Stimulated activated naive B cell treated with anti-CD40 and anti-IgM and Interleukin-4, amounts not matched to agents 10 μg/mL and 1 μg/mL and 100 μg/mL, for 72 hours (primary cell): ENCODE measurements at places on chromosomes 3 and 15.
A peak's percentile ranks its signal among the peaks of the same experiment; 100 is the strongest.

DNA sequence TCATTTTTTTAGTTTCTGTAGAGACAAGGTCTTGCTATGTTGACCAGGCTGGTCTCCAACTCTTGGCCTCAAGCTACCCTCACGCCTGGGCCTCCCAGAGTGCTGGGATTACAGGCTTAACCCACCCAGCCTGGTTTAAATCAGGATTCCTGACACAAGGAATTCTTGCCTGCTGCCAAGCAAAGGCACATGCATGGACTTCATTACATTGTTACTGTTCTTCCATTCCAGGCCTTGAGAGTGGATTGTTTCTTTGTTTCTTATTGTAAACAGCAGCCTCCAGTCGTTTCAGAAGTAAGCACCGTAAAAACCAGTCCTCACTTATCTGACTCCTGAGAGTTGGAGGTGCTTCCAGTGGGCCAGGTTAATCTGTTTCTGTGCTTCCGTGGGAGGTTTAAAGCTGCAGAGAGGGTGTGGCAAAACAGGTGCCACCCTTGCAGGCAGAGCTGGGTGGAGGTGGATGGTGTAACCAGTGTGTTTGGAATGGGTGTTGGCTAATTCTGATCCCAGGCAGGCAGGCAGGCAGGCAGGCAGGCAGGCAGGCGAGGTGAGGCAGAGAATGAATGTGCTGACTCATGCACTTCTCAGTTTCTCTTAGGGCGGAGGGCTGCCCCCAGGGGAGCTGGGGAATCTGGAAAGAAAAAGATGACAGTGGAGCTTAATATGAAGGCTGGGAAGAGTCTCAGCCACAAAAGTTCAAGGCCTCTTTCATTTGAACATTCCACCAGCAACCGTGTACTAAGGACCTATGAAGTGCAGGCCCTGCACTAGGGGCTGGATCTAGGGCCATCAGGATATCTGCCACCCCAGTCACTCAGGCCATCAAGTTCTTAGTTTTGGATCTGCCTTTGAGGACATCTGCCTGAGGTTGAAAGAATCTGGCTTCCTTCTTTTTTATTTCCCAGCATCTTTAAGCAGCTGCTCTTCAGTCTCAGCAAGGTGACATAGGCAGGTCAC is 37.0 kb upstream of the CDCP1 start:
- H3K27ac ChIP-seq, result no peak overlapping the region
- H3K4me1 ChIP-seq, result peaks cover 17% of the 10 kb centered on the region
- H3K27me3 ChIP-seq, result peaks cover 15% of the 10 kb centered on the region
- no peak for DNase-seq

GRCh38 chr15:28123408-28124023 is 24.4 kb upstream of the OCA2 start:
- H3K27me3 ChIP-seq, result no peaks in the 10 kb centered on the region
- no peak overlapping the region for H3K4me3 ChIP-seq

- H3K27me3 ChIP-seq, result no peaks in the 10 kb centered on the region
- peaks cover 50% of the 10 kb centered on the region for H3K4me1 ChIP-seq
- no peak overlapping the region for H3K27ac ChIP-seq
- DNase-seq, result no peak
- H3K36me3 ChIP-seq, result peaks cover 33% of the 10 kb centered on the region
- H3K4me3 ChIP-seq, result peak overlapping the region; percentile 25
These were observed 32.2 kb upstream of the IL20RB start for GRCh38 chr3:136925425-136926190.

DNA sequence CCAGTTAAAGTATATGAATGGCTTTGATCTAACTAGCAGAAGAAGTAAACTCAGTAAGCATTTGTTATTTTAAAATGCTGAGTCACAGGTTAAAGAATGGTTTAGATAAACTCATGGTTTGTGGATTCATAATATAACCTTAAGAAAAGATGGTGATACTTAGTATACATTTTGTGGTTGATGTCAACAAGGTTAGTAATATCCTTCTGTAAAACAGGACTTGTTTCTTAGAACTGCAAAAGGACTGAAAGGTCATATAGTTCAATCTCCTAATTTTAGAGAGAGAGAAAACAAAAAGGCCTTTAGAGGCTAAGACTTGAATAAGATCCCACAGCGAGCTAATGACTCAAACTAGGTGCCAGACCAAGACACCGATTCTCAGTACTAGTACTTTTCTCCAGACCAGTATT is 50.0 kb downstream of the STRIT1 start:
- no peak overlapping the region for H3K4me3 ChIP-seq
- no peak overlapping the region for H3K27ac ChIP-seq
- H3K36me3 ChIP-seq, result no peaks in the 10 kb centered on the region
- no peak for DNase-seq

GRCh38 chr15:22866079-22866478 is 27.6 kb downstream of the NIPA2 start:
- H3K27me3 ChIP-seq, result no peaks in the 10 kb centered on the region
- no peak overlapping the region for H3K27ac ChIP-seq
- H3K36me3 ChIP-seq, result peaks cover 48% of the 10 kb centered on the region

DNA sequence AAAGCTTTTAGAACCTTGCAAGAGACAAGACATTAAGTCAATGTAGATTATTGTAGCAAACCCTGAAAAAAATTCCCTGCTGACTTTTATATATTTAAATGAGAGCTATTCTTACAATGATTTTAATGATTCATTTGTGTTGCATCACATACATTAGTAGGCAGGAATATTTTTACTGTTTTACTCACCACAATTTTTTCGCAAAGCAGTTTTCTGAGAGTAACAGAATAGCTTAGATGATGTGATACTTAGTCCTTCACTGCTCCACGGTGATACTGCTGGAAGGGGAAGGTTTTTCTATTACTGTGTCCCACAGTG is 43.9 kb upstream of the CLRN1 start:
- H3K27me3 ChIP-seq, result no peaks in the 10 kb centered on the region
- H3K36me3 ChIP-seq, result no peaks in the 10 kb centered on the region
- no peaks in the 10 kb centered on the region for H3K4me1 ChIP-seq
- H3K27ac ChIP-seq, result no peak overlapping the region
- H3K4me3 ChIP-seq, result no peak overlapping the region

- no peaks in the 10 kb centered on the region for H3K27me3 ChIP-seq
- H3K4me3 ChIP-seq, result no peak overlapping the region
- H3K27ac ChIP-seq, result no peak overlapping the region
- no peak for DNase-seq
These were observed 105.8 kb upstream of the UNC13C start for GRCh38 chr15:53872410-53872809.

GRCh38 chr3:21705769-21706168 is 45.2 kb downstream of the ZNF385D start:
- DNase-seq, result no peak
- no peaks in the 10 kb centered on the region for H3K36me3 ChIP-seq
- no peaks in the 10 kb centered on the region for H3K27me3 ChIP-seq

GRCh38 chr3:64867224-64867623 is 179.4 kb upstream of the ADAMTS9 start:
- no peak overlapping the region for H3K27ac ChIP-seq
- no peaks in the 10 kb centered on the region for H3K36me3 ChIP-seq
- no peak overlapping the region for H3K4me3 ChIP-seq
- no peak for DNase-seq
- H3K27me3 ChIP-seq, result no peaks in the 10 kb centered on the region
- H3K4me1 ChIP-seq, result no peaks in the 10 kb centered on the region
